ENCODE measurements at places on chromosomes 6 and 20. TPM values are rescaled to one million over a fixed set of nuclear protein-coding genes. Genes with fewer than 3 reads are reported as not detected.

DNA sequence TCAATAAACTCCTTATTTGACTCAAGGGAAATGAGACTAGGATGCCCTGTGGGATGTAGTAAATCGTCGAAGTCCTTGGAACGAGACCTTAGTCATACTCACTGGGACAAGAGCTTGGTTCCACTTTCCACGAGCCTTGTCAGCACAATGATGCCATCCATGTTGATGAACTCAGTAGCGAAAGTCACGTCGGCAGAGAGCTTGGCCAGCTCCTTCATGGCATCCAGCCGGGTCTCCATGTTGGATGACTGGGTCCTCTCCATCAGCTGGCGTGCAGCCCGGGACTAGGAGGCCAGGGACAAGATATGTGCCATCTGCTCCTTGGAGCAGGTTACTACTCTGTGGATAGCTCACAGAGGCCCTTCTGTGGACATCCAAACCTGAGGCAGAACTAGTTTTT is 17.5 kb downstream of the ELMO2 start:
- no peaks in the 10 kb centered on the region for H3K27me3 ChIP-seq
- no peak overlapping the region for H3K27ac ChIP-seq
- H3K36me3 ChIP-seq = peaks cover 55% of the 10 kb centered on the region
- no peaks in the 10 kb centered on the region for H3K4me1 ChIP-seq
- no peak overlapping the region for H3K4me3 ChIP-seq

Gene NMBR
- total RNA-seq = 0.23 TPM

Gene GPR6
- not detected for total RNA-seq

- H3K4me3 ChIP-seq = no peak overlapping the region
- no peak for DNase-seq
- H3K27ac ChIP-seq = no peak overlapping the region
- no peaks in the 10 kb centered on the region for H3K36me3 ChIP-seq
These were observed 81.6 kb downstream of the TMEM200A start for GRCh38 chr6:130447374-130447773.

Gene PLCB4
- 8.3 TPM for total RNA-seq

Gene CEP250
- 34.5 TPM for total RNA-seq

Data from lung (tissue), 17 donors.